ENCODE measurements at places on chromosomes 6 and 20. TPM values are rescaled to one million over a fixed set of nuclear protein-coding genes. Genes with fewer than 3 reads are reported as not detected.

DNA sequence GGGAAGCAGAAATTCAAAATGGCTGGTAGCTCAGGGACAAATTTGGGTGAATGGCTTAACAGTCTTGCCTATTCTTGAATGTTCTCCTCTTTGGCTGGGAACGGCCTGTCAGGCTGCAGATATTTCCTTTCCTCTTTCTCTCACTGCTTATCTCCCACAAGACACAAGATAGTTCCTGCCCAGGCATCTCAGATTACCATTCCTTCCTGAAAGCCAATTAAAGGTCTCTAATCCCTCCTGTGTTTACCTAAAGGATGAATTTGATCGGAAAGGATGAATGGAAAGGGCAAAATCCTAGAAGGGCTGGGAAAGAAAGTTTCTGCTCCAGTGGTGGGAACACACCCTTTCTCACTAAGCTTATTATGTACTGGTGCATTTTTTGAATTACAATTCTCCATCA is 95.9 kb upstream of the JAG1 start:
- no peak for DNase-seq

- DNase-seq, result no peak
Measured at GRCh38 chr20:57198132-57199072, 68.0 kb downstream of the BMP7 start.

DNA sequence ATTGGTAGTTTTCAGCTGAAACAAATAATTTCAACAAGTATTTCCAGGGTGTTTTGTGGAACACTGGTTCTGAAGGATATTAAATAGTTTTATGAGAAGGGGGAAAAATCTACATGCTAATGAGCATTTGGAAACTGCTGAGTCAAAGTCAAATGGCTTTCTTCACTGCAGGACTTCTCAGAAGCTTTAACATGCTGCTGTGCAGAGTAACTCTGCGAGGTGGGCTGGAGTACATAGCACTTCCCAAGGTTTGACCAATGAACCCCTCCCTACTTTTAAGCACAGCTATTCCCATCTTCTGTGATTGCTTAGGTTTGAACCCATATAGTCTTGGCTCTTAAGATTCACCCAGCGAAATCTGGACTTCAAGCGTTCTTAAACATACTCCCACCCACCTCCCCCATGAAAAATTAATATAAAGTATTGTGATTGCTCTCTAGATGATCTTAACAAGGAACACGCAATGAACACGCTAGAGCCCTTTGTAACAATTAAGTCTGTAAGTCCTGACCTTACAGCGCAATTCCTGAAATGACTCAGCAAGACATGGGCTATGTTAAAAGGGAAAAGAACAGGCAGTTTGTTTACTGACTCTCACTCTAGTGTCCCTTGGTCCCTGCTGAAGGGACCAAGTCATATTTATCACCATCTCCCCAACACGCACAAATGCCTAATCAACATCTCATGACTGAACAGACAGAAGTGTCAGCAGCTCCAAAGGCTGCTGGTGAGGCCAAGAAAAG is 105.2 kb downstream of the NFATC2 start:
- no peak for DNase-seq

DNA sequence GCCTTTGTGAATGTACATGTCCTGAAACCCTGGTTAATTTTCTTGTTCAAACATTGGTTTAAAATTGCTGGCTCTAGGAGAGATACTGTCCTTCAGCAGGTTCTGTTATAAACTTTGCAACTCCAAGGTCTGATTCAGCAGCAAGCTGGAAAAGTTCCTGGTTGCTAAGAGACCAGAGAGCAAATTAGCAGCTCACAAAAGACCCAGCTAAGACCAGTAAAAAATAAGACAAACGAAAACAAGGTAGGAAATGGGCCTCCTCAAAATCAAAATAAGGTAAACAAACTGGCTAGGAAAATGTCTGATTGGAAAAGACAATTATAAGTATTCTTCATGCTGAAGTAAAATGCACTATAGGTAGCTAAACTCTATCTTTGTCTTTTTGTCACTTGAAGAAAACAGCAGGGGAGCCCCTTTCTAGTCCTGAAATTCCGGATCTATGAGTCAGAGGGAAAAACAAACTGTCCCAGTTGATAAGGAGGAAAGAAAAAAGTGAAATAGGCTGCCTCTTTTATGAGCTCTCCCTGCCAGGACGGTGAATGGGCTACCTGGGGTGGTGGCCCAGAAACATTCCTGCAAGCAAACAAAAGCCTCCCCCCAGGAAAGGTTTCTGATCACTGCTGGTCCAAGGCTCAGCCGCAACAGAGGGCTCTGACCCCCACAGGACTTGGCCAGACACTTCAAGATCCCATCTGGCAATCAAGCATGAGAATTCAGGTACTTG is 41.6 kb downstream of the UNC5CL start:
- DNase-seq, result peak; percentile 70

DNA sequence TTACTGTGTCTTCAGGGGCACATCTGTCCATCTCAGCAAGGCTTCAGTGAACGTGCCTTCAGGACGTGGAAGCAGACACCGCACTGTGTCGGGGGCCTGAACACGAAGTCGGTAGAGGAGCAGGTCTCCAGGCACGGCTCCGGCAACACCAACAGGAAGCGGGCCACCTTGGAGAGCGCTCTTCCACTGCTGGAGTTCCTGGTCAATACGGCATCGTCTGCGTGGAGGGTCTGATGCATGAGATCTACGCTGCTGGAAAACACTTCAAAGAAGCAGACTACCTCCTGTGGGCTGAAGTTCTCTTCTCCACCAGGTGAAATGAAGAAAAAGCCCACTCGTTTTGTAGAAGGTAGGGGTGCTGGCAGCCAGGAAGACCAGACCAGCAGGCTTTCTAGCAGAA is 69.3 kb upstream of the SLCO4A1 start:
- DNase-seq, result no peak

GRCh38 chr20:15317546-15318232 is 980.3 kb upstream of the FLRT3 start:
- DNase-seq, result no peak

DNA sequence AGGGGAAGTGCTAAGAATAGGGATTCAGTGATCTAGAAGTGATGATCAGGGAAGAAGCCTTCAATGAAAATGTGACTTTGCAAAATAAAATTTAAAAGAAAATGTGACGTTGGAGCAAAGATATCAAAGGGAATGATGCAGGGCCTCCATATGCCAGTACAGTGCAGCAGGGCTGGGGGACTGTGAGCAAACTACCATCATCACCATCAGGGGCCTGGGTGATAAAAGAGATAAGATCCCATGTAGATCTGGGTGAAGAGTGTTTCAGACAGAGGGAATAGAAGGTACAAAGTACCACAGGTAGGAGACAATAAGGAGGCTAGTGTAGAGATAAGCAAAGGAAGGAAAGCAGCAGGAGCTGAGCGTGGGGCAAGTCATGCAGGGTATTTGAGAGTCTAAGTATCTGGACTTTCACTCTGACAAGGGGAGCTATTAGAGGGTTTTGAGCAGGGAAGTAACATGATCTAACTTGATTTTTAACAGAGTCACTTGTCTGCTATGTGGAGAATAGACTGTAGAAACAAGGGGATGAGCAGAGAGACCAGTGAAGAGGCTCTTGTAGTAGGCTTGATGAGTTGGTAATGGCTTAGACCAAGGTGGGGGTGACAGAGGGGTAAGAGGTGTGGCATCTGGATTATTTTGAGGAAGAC is 295.6 kb downstream of the ZFAND3 start:
- no peak for DNase-seq

- DNase-seq, result no peak
Measured at GRCh38 chr6:7153789-7154188, 46.0 kb downstream of the RREB1 start.

DNA sequence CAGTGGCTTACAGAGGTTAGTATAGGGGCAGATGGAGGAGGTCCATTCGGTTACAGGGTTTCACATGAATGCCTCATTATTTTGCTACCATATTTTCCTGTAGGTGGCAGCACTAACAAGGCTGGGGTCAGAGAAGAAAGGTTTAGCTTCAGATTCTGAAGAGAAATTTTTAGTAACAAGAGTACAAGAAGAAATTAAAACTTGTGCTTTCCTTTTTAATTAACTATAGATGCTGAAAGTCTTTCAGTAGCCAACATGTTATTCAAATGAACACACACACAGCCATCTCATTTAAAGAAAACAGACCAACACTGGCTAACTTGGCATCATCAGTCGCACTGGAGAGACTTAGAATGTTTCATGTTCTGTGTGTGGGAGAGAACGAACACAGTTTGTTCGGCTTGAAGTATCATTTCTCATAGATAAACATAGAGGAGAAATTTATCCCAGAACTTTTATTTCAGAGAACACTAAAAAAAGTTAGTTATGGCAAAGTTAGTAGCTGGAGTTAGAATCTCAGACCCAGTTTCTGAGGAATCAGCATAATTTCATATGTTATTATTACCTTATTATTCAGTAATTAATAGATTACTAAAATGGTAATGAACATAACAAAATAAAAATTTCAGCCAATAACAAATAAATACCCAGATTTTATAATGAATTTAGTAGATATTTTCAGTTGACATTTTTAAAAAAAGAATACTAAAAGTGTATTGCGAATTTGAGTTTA is 314.0 kb upstream of the RSPO3 start:
- DNase-seq, result peak; percentile 80

GRCh38 chr20:51313358-51313827 is 229.1 kb downstream of the NFATC2 start:
- peak; percentile 59 for DNase-seq

ENTPD6 gene
- total RNA-seq, result 70.8 TPM

HLA-F gene
- total RNA-seq, result 68.2 TPM

OPN5 gene
- total RNA-seq, result not detected

HLA-DQB1 gene
- not detected for total RNA-seq
